ENCODE measurements at places on chromosomes 4 and X.

DNA sequence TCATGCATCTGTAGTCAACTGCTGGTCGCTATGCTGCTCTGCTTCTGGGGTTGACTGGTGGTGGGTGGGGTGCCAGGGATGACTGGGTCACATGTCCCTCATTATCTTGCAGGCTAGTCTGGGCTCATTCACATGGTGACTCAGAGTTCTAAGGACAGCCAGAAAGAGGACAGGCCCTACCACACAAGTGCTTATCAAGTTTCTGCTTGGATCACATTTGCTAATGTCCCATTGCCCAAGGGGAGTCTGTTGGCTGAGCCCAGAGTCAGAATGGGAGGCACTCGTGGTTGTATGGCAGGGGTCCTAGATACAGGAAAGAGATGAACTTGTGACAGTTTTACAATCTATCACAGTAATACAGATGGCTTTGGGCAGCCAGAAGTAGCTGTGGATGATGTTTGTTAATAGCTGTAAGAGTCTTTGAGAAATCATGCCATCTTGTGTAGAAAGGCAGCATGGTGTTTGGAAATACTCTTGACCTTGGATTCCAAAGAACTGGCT, 221.3 kb downstream of the GPAT3 start:
- DNase-seq = no peak

DNA sequence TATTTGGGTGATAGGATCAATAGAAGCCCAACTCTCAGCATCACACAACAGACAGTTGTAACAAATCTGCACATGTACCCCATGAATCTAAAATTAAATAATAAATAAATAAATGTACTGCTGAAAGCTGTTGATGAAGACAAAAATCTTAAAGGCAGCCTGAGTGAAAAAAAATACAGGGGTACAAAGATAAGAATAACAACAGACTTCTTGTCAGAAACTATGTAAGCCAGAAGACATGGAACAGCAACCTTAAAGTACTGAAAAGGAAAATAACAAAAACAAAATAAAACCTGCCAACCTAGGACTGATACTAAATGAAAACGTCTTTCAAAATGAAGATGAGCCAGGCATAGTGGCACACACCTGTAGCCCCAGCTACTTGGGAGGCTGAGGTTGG, 25.0 kb upstream of the PDLIM5 start:
- DNase-seq = no peak

DNA sequence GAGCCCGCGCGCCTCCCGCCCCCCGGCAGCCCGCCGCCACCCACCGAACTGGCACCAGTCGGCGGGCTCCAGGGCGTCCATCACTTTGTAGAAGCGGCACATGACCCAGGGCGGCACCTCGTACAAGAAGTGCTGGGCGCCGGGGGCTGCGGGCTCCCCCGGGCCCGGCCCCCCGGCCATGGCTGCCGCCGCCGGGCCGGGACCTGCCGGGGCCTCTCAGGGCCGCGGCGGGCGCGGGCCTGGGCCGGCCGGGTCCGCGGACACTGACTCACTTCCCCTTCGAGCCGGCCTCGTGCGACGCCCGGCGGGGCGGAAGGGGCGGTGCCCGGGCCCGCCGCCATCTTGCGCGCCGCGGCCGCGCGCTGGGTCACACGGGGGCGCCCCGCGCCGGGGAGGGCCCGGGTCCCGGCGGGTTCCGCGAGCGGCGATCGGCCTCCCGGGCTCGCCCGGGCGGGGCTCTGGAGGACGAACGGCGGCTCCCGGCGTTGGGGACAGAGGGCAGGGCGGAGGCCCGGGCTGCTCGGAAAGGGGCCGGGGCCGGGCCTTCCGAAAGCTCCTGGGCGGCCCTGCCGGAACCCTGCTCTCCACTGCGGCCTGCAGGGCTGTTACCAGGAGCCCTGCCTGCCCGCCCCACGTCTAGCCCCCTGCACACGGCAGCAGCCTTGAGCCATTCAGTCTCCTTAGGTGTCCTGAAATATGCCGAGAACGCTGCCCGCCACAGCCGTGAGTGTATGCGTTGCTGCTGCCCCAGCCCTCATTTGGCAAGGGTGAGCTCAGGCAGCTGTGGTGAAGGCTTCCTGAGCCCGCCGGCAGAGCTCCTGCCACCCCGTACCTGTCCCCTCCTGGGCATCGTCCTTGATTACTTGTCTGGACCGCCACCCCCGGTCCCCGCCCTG, at the start of gene IRAK1:
TSS of gene IRAK1 (minus strand) at position 270 of the 896 bp plus-strand sequence. CDS start at position 180, 90 bp downstream.
- peak; percentile 85 for DNase-seq

DNA sequence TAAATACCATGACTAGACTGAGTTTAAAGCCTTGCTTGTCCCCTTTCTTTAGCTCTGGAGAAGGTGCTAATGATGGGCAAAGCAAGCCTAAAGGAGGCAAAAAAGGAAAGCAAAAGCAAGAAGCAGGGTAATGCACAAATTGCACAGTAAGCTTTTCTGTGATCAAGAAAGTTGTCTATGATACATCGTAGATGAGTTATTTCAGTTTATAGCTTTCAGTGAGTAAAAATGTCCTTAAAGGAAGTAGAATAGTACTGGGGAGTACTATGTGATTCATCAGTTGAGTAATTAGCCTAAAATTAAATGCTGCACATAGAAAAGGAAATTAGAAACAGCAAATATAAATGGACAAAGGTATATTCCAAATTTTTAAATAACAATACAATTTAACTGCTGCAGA, 50.2 kb upstream of the PDE5A start:
- no peak for DNase-seq

DNA sequence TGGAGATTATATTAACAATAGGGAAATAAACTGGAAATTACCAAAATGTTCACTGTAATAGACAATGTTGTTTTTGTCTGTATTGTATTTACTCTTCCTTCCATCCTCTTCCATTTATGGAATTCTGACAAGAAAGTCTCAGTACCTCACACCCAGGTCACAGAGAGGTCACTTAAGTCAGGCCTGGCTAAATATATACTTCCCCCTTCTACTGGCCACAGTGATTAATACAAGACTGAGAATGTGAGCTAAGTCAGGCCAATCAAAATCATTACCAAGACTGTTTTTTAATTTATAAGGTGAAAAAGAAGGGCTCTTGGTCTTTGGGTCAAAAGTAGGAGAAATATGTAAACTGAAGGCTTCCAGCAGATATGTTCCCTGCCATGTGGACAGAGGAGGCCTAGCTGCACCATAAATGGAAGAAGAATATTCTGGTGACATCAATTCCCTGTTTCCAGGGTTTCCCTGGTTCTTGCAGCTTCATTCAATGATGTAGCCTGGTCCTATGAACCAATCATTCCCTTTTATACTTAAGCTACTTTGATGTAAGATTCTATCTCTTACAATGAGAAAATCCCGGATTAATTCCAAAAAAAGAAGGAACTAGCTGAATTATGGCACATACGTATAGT, 64.3 kb downstream of the LRBA start:
- no peak for DNase-seq

DNA sequence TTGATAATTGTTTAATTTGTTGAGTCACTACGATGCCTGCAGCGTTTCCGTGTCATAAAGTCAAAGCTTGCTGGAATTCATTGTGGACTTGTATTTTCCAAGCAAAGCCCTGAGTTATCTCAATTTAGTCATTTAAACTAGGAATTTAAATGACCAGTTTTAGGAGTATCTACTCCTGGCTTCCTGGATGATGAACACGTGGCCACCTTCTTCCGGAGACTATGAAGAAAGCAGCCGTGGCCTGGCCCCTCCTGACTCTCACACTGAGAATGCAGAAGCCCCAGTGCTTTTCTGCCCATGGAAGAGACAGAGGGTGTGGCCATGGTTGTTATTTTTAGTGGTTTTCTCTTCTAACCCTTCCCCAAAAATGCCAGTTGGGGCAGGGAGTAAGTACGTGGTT, 250.7 kb upstream of the GATB start:
- DNase-seq = no peak

DNA sequence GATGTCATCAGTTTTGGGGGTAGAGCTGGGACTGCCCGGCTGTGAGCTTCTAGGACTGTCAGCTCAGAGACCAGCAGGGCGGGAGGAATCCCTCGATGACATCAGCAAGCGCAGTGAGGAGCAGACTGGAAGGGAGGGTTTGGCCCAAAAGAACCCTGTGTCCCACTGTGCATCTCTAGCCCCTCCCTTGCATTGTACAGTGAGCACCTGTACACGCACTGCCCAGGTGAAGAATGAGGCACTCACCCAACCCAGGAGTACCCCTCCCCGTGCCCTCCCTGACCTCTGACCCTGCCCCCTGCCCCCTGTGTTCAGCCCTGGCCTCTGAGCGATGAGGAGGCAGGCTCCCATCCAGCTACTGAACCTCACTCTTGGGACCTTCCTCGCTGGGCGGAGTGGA, 92.9 kb downstream of the HMX1 start:
- DNase-seq = peak; percentile 21

DNA sequence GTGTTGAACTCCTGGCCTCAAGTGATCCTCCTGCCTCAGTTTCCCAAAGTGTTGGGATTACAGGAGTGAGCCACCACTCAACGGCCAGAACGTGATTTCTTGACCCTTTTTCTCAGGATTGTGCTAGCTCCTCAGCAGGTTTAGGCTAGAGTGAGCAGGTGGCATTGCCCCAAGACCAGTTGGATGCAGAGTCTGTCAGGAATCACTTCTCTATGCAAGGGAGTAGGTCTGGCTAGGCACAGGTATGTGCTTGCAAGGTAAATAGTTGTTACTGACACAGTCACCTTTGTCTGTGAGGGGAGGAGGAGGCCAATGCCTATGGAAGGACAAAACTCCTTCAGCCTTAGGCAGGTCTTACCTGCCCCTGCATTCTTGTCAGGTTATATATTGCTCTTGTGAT, 24.2 kb downstream of the SLC25A5 start:
- DNase-seq = no peak

DNA sequence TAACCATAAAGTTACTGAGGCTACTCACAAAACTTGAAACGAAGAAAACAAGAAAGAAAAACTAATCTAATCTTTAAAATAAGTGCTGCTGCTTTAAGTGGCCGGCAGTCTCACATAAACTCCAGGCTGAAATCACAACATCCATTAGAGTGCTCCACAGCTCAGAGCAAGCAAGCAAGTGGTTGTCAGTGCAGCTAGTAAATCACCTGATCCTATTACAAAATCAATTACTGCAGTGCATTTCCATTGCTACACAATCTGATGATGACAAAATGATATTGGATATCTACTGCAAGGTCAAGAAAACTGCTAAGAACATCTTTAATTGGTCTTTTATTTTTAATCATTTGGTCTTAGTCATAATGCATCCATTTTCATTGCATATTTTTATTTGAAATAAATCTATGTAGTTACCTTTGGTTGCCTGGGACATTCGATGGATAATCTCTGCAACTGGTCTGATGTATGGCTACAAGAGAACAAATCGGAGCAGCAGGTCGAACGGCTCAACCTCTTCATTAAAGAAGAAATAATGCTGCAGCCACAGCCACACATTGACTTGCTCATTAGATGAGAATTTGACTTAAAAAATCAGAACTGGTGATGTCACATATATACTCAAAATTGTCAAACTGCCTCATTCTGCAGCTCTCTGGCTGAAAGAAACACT, 87.7 kb downstream of the FBXW7 start:
- no peak for DNase-seq

GRCh38 chr4:80465736-80466135, 130.2 kb downstream of the CFAP299 start:
- DNase-seq = no peak

- no peak for DNase-seq
Observed at GRCh38 chr4:178745203-178745602, 1303.0 kb upstream of the AGA start.
